ENCODE measurements at places on chromosomes 4 and X. TPM values are rescaled to one million over a fixed set of nuclear protein-coding genes. Genes with fewer than 3 reads are reported as not detected.

Gene CLIC2
- total RNA-seq = 6.2 TPM

Gene ARHGEF38
- total RNA-seq = not detected

Gene ENPEP
- total RNA-seq = 0.12 TPM

Gene RHOXF1
- total RNA-seq = not detected

Gene SLC9B1
- 0.87 TPM for total RNA-seq

Gene SPANXB1
- total RNA-seq = not detected

Gene NXF2
- total RNA-seq = not detected

Gene AR
- 16.6 TPM for total RNA-seq

Gene PAPSS1
- 68.2 TPM for total RNA-seq

Gene DUSP9
- 0.11 TPM for total RNA-seq

Gene NHSL2
- total RNA-seq = 1.4 TPM

Gene HTRA3
- 0.55 TPM for total RNA-seq

Gene PRKG2
- 2.4 TPM for total RNA-seq

Gene ITIH6
- not detected for total RNA-seq

Gene CYP4V2
- 17.4 TPM for total RNA-seq

Gene KDM6A
- 23.4 TPM for total RNA-seq

Gene SLC2A9
- total RNA-seq = 1.4 TPM

Gene HTN1
- total RNA-seq = not detected

Gene CT83
- not detected for total RNA-seq

Gene PFKFB1
- not detected for total RNA-seq

Gene SLC38A5
- 60.2 TPM for total RNA-seq

Gene TMPRSS11F
- not detected for total RNA-seq

Gene LONRF3
- 1.00 TPM for total RNA-seq

Gene MID1
- 12.8 TPM for total RNA-seq

Gene KIT
- 0.89 TPM for total RNA-seq

Gene SRPX
- total RNA-seq = 154 TPM

Gene PCDH18
- total RNA-seq = 82.2 TPM

Gene SLC16A2
- total RNA-seq = 14.4 TPM

Gene VGLL1
- not detected for total RNA-seq

Gene SLC34A2
- total RNA-seq = not detected

Gene UGT2B11
- not detected for total RNA-seq

Gene PCDH7
- total RNA-seq = 81.9 TPM

Gene ZNF157
- total RNA-seq = 0.12 TPM

Gene TSPAN6
- 22.0 TPM for total RNA-seq

Gene KIF4A
- 10.9 TPM for total RNA-seq

Gene CPZ
- total RNA-seq = 0.66 TPM

Gene PAGE4
- total RNA-seq = not detected

Gene HMGN5
- total RNA-seq = 1.7 TPM

Gene PNMA6F
- not detected for total RNA-seq

Gene ADH1A
- total RNA-seq = not detected

Gene NLRP2B
- not detected for total RNA-seq

Gene TXK
- not detected for total RNA-seq

Gene GYG2
- 2.4 TPM for total RNA-seq

Gene RASSF6
- total RNA-seq = not detected

Gene TMEM175
- total RNA-seq = 9.1 TPM

Gene GABRA4
- total RNA-seq = not detected

Gene NEXMIF
- under 0.01 TPM for total RNA-seq

Gene PIR
- total RNA-seq = 15.5 TPM

Gene AP1S2
- total RNA-seq = 85.2 TPM

Gene AFF2
- 0.22 TPM for total RNA-seq

All from uterine smooth muscle cell (primary cell).